ENCODE measurements at places on chromosomes 12 and 14.

DNA sequence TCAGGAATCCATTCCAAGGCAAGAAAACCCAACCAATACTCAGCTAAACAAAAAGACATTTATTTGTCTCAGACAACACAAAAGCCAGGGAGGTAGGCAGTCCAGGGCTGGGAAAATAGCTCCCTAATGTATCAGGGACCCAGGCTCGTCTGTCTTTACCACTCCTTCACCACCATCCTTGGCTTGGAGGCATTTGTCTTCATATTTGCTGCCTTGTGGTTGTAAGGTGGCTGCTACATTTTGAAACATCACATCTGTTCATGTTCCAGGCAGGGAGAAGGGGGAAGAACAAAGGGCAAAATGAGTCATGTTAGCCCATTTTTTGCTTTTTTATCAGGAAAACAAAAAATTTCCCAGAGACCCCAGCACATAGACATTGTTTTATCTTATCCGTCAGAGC lies 44.8 kb upstream of the PCED1B start:
- DNase-seq, result no peak

DNA sequence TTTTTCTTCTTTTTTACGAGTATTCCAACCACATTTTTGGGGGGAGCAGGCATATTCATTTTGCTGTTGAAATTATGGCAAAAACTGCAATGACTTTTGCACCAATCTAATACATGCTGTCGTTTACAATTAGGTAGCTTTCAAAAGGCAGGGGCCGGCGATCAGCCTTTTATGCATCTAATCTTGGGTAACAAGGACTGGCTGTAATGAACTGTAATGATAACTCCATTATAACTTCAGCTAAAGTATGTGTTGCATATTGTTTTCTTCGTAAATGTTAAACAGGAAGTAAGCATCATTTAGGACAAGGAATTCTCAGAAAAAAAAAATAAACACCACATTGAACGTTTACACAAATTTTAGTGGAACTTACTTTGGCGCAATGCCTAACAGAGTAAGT lies 30.3 kb upstream of the KLRF1 start:
- DNase-seq, result no peak

DNA sequence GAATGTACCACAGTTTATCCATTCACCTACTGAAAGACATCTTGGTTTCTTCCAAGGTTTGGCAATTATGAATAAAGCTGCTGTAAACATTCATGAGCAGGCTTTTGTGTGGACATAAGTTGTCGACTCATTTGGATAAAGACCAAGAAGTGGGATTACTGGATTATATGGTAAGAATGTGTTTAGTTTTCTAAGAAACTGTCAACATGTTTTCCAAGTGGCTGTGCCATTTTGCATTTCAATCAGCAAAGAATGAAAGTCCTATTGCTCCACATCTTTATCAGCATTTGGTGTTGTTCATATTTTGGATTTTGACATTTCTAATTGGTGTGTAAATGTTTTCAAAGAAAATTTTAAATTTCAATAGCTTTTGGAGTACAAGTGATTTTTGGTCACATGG lies 27.3 kb upstream of the KLRF1 start:
- no peak for DNase-seq

- no peak for DNase-seq
Observed at GRCh38 chr14:55752580-55753390, 172.8 kb downstream of the KTN1 start.

DNA sequence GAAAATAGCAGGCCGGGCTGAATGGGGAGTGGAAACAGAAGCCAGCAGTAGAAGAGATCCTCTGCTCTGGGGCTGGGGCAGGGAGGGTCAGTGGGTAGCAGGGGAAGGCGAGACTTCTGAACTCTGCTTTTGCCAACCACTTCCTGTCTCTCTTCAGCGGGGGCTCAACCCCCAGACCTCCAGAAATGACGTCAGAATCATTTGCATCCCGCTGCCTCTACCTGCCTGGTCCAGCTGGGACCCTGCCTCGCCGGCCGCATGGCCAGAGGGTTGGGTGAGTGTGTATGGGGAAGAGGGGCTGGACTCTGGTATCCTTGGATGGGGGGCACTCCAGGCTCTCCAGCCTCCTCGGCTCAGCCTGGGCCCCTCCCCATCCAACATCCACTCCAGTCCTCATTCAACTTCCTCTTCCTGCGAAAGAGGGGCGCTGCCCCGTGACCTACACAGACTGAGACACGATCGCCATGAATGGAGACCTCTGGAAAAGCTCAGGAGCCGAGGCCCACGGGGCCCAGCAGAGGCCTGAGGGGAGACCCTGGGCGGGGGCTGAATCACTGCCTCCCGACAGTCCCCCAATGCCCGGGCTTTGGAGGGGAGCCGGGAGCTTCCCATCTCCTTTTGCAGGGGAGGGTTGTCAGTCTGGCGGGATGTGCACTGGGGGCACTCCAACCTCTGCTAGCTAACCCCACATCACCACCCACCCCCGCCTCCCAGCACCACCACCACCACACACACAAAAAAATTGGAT lies 458 bp upstream of the HOXC4 start:
- no peak for DNase-seq

- DNase-seq, result no peak
Observed at GRCh38 chr12:57031138-57031725, 14.9 kb upstream of the TAC3 start.

DNA sequence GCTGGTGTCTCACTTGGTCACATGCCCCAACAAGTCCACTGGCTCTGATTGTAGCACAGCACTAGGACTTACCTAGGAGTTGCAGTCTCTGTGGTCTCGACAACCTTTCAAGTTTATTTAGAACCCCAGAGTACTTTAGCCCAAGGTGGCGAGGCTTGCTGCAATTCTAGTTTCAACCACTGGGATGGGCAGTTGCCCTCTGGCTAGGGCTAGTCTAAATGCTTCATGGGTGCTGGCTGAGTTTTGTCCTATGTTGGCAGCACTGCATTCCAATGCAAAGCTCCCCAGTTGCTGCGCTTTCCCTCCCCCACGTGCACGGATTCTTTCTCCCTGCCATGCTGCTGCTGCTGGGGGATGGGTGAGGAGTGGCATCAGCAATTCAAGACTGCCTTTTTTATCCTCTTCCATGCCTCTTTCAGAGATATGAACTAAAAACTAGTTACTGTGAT lies 207.9 kb downstream of the SYNE2 start:
- no peak for DNase-seq

DNA sequence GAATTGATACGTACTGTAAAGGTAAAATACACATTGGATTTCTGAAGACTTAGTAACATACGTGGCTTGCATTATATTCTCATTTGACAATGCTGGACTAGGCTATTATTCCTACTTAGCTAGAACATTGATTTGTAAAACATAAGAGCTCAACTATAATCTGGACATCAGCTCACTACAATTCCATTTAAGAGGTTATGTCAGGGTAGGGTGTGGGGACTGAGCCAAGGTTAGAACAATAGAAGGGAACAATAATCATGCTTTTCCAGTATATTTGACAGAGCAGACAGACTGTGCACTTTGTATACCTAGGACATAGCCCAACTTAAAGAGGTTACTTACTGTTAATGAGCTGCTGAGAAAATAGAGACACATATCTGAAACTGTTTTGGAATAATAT lies 10.8 kb downstream of the ZCRB1 start:
- DNase-seq, result no peak

DNA sequence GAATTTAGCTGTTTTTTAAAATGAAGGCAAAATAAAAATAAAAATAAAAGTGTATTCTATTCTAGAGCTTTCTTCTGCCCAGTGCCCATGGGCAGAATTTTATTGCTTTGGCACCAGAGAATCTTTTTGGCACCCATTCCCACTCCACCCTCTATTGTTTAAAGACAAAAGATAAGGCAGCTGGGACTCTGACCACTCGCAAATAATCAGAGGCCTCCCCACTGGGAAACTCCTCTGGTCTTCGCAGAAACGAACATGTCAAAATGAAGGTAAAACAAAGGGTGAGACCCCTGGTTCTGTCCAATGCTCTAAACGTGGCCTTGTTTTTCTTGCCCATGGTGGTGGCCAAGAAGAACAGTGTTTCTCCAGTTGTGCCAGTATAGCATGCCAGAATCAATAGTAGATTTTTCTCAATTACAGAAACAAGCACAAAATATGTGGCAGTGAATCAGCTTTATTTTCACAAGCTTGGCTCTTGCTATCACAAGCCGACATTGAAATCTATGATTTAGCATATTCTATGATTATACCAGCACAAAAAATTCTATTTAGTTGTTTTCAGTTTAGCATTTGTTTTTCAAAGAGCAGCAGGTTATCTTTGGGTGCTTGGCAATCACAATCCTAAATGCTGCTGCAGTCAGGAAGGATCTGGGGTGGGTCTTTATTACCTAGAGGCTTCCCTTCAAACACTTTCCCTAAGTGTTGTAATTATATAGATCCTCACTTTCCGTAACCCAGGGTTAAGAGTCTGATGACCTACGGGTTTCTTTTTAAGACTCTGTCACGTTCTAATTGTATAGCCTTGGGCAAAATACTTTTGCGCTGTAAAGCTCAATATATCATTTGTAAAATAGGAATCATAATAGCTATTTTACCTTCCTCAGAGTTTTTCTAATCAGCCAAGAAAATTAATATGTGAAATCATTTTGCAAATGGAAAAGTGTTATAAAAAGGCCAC lies 50.5 kb downstream of the KITLG start:
- no peak for DNase-seq

DNA sequence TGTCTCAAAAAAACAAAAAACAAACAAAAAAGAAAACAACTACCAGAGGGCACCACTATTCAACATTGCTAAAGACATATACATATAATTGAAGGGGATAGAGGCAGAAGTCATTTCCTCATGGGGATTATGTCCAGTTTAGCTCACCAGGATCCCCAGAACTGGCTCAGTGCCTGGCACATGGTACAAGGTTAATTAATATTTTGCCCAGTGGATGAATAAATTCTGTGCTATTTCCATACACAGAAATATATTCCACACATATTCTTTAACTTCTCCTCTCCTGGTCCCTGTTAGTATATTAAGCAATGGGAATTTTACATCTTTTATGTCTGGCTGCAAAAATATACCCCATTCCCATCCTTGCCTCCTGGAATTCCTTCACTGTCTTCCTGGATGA lies 6.7 kb downstream of the FOS start:
- DNase-seq, result no peak

DNA sequence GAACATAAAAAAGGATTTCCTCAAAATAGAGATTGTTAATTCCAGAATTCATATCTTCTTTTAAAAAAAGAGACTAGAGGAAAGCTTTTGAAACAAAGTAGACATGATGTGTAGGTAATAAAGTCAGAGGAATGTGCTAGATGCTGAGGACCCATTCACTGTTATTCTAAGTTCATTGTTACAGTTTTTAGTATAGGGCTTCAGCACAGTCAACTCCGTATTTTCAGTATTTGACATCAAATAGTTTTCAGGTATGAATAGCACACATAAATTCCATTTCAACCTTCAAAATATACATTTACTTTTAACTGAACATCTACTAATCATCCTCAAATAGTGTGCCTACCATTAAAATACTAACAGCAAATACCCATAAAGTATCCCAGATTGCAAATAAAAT lies 227.8 kb downstream of the EPS8 start:
- DNase-seq, result no peak

GRCh38 chr14:50573862-50574261 lies 13.9 kb downstream of the ATL1 start:
- DNase-seq, result no peak

GRCh38 chr12:80359703-80360102 lies 84.3 kb upstream of the PTPRQ start:
- DNase-seq, result no peak

DNA sequence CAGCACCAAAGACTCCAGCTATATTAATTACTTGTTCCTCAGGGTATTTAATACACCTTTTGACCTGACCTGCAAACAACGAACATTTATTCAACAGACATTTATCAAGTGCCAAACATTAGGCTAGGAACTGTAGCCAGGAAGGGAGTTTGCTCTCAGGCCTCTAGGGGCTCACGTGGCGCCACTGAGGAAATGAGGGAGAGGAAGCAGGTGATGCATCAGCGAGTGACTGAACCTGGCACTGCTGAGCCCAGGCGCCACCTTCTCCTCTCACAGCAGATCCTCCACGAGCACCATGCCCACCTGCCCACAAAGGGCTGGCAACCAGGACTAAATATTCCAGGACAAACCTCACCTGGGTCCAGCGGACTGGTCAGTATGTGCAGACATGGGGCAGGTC lies 50.2 kb downstream of the SETD3 start:
- no peak for DNase-seq

DNA sequence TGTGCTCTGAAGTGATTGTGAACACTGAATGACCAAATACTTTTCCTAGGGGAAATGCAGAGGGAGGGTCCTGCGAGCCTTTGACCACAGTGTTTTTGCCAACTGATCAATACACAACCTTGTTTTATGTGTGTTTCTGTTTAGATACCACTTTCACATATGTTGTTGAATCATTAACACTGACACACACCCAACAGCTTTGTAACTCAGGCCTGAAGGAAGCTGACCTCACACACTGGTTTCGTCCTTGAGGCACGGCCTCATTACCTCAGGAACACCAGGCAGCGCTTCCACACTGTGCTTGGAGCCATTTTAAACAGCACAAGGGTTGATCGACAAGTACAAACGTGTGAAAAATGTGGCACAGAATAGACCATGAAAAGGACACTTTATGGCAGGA lies 60.0 kb downstream of the PPFIBP1 start:
- DNase-seq, result no peak

- DNase-seq, result no peak
Observed at GRCh38 chr12:47302111-47302671, 222.4 kb upstream of the AMIGO2 start.

GRCh38 chr12:26090836-26091510 lies 33.9 kb downstream of the BHLHE41 start:
- DNase-seq, result no peak

DNA sequence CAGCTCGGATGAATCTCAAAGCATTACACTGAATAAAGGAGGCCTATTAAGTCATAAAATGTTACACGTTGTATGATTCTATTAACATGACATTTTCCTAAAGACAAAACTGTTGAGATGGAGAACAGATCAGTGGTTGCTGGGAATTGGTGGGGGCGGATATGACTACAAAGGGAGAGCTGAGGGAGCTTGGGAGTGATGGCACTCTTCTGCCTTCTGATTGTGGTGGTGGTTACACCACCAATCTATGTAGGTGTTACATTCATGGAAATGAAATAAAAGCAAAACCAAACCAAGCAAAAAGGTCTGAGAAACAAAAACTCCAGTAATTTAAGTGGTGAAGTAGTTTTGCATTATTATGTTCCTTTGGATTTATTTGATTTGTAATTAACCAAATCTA lies 16.4 kb upstream of the EVL start:
- DNase-seq, result no peak

DNA sequence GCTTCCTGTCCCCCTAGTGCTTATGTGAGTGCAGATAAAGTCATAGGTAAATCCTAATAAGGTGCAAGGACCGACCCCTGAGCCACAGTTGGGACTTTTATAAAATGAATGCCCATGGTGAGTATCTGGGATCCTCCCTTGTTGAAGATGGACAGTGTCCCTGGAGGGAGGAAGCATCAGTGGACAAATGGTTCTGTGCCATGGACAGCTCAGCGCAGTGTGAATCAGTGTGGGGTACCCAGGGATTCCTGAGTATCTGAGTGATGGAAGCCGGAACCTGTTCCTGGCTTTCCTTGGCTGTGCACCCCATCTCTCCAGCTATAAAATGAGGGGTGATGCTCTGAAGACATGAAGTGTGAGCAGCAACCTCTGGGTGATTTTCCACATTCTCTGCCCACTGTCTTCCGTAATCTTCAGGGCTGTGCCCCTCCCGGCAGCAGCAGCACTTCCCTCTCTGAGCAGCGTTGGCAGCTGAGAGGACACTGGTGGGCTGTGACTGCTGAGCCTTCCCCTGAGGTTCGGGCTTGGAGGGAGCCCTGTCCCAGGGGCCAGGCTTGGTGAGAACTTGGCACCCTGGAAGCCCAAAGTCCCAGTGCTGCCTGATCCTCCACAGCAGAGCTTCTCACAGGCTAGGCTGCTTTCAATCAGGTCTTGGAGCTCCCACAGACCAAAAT lies 25.0 kb downstream of the VCPKMT start:
- DNase-seq, result no peak
